ENCODE measurements at places on chromosomes 7 and 10.

GRCh38 chr10:22010973-22011408 is 7.5 kb upstream of the DNAJC1 start:
- no peak for DNase-seq

- no peak for DNase-seq
These were observed 80.7 kb upstream of the NANOS1 start for GRCh38 chr10:118948786-118949185.

DNA sequence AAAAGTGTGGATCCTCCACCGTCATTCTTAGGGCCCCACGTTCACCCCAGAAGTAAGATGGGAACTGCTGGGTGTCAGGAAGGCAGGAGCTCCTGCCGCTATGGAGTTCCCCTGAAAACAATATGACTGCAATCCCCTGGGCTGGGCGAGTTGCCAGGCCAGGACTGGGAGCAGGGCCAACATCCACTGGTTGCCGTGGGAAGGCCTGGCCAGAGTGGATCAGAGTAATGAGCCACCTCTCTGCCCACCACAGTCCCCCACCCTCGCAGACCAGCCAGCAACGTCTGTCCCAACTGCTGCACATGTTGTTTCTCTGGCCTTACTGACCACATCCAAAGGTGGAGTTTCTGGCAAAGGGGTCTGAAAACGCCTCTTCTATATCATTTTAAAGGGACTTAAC is 86.6 kb downstream of the STRA8 start:
- DNase-seq, result peak; percentile 71

DNA sequence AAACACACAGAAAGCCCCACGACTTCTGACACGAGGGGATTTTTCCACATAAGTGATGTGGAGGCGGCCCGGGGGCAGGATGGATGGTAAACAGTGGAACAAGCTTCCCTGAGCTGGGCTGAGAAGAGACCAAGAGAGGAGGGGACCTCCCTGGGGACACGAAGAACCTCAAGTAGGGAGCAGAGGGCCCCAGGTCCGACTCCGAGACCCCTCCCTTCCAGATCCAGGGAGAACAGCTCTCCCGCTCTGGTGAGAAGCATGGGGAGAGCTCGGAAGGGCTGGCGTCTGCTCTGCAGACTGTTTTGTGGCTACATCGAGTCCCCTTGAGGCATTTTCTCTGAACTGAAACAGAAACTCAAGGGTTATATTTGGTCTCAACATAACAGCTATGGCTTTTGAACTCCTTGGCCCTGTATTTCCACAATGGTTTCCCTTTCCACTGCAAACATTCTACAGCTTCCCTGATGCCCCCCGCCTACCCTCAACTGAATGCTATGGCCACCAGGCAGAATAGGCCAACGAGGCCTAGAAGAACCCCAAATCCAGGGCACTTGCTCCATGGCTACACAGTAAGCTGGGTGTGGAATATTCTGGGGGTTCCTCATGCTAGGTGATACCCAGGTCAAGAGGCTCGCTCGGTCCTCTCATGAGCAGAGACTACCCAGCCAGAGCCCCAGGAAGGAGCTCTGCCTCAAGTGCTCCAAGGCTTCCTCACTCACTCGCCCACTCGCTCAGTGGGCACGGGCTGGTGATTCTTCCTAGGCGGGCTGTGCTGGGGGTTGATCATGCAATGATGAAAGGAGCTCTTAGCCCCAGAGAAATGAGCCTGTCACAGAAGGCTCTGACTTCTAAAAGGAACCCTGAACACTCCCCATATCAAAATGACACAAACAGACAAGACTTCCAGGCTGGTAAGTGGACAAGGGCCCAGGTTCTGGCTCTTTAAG is 47.5 kb downstream of the FAM53B start:
- DNase-seq, result no peak

DNA sequence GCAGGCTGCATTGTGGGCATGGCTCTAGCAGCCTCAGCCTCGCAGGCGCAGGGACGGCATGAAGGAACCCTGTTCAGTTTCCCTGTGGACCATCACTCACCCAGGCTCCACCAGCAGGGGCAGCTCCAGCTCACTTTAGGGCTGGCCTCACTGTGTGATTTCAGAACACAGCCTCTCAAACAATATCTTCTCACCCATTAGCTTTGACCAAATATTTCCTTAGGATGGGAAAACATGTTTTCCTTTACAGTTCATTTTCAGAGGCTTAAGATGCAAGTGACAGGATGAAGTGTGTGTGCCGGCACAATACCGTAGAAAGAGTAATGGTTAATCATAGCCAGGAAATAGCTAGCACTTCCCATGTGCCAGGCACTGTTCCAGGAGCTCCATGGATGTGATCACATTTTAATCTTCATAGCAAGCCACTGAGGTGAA is 58.2 kb downstream of the LANCL2 start:
- no peak for DNase-seq

Data from ovary (tissue), 10 donors.